ENCODE measurements at places on chromosomes 2 and 18.

DNA sequence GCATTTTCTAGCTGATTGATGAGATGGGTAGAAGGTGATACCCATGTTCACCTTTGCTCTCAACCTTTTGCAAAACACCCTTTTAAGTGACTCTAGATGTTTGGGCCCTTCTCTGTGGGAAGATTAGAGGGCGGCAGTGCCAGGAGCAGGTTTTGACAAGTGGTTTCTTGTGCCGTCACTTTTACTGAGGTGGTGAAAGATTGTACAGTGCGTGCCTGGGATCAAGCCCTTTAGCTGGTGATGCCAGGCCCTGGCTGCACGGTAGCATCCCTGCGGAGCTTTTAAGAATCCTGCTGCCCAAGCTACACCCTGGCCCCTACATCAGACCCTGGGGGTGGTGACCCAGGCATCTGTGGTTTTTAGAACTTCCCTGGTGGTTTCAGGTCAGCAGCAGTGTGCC, 29.1 kb downstream of the MTCL1 start:
- no peak for DNase-seq

GRCh38 chr2:5539282-5540165, 152.7 kb upstream of the SOX11 start:
- DNase-seq = no peak

- no peak for DNase-seq
Observed at GRCh38 chr2:111679202-111679601, 204.8 kb downstream of the ANAPC1 start.

GRCh38 chr2:47073641-47074040, 81.5 kb downstream of the STPG4 start:
- DNase-seq = no peak

GRCh38 chr2:18824915-18825314, 235.5 kb upstream of the NT5C1B start:
- DNase-seq = no peak

GRCh38 chr2:25129901-25130520, 38.4 kb downstream of the POMC start:
- no peak for DNase-seq

- no peak for DNase-seq
Observed at GRCh38 chr2:180728928-180729559, 251.4 kb upstream of the UBE2E3 start.

DNA sequence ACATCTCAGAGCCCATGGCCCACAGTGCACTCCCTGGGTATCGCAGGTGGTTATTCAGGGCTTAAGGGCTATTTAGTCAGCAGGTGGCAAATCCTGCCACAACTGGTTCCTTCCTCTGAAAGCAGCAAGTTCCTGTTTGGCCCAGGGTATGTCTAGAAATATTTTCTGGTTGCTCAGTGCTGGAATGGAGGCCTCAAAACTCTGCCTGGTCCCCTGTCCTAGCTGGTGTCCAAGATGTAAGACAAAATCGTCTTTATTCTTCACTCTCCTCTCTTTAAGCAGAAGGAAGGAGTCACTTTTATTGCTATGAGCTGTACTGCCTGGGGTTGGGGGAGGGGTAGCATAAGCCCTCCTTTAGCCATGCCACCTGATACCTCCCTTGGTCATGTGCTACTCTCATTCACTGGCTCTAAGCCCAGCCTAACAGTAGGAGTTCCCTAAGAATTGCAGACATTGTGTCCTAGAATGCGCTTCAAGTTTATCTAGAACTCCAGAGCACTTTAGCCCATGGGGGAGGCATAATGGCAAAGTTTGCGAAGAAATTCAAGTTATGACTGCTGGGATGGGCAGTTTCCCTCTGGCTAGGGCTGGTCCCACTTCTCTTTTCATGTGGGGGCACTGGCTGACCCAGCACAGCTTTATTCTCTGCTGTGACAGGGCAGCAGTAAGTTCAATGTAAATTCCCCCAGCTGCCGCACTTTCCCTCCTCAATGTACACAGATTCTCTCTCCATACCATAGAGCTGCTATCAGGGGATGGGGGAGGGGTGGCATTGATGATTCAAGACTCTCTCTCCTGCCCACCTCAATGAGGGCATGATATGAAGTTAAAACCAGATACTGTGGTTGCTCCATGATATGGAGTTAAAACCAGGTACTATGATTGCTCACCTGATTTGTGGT, 27.1 kb upstream of the CWC22 start:
- no peak for DNase-seq

GRCh38 chr18:45657357-45658335, 42.4 kb downstream of the SLC14A2 start:
- DNase-seq = no peak

GRCh38 chr2:224038830-224039079, 331 bp downstream of the SERPINE2 start:
- DNase-seq = no peak

DNA sequence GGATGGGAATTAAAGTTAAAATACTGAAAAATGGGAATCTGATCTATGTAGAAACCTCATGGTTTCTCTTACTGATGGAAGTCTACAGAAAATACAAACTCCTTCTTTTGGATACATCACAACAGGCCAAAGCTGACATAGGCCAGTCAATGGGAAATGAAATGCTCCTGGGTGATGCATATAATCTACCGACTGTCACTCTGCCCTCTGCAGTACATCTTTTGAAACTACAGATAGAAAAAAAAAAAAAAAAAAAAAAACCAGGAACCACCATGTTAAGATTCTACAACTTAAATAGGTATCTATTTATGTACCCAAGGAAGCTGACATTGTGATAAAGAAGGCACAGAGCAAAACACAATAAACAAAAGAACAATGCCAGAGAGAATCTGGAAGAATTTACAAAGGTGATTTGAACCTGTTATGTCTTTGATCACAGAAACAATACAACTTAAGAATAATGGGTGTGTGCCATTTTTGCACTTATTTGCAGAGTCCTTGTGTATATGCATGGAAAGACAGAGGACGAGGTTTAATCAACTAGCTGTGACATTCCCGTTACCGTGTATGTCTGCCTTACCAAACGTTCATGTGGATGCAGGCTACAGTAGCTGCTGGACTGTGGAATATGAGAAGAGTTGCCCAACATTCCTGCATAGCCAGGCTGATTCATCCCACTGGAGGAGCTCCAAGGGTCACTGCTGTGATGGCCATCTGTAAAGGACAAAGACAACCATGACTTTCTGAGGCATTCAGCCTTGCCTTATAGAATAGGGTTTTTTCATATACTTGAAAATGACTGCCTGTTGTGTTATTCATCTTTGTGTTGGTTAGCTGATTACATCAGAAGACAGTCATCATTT, 312.7 kb downstream of the TCF4 start:
- peak; percentile 87 for DNase-seq

DNA sequence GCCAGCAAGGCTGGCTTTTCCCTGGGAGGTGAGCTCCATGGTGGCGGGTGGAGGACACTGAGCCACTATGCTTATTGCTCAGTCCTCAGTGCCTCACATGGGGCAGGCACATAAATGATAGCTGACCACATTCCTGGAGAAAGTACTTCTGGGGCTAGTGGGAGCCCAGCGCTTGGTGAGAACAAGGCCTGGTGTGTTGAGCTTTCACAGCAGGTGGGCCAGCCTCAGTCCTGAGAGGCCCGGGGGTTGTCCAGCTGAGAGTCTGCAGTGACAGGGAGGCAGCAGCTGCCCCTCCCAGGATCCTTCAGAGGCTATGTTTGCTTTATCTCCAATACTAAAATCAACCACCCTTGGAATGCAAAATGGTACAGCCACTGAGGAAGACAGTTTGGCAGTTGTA, 217.7 kb downstream of the ZBTB7C start:
- DNase-seq = no peak

DNA sequence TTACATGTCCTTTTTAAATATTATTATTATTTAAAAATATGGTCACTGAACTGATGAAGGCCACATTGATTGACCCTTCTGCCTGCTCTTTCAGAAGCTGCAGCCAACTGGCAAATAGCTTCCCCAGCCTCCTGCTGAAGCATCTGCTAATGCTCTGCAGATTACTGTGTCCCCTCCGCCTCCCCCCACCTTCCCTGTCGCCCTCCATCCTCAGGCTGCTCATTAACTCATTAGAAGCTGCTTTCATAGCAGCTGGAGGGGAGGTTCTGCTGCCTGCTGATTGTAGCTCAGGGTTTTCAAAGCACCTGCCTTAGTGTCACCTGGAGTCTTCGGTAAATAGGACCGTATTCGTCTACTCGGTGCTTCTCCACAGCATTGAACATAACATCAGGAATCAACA, 24.8 kb upstream of the LMAN1 start:
- no peak for DNase-seq

GRCh38 chr2:209525331-209525730, 101.5 kb downstream of the MAP2 start:
- DNase-seq = no peak

GRCh38 chr2:9392898-9393765, 30.2 kb downstream of the ITGB1BP1 start:
- DNase-seq = peak; percentile 35

- peak; percentile 22 for DNase-seq
Observed at GRCh38 chr2:208072250-208072892, 47.0 kb upstream of the PLEKHM3 start.

DNA sequence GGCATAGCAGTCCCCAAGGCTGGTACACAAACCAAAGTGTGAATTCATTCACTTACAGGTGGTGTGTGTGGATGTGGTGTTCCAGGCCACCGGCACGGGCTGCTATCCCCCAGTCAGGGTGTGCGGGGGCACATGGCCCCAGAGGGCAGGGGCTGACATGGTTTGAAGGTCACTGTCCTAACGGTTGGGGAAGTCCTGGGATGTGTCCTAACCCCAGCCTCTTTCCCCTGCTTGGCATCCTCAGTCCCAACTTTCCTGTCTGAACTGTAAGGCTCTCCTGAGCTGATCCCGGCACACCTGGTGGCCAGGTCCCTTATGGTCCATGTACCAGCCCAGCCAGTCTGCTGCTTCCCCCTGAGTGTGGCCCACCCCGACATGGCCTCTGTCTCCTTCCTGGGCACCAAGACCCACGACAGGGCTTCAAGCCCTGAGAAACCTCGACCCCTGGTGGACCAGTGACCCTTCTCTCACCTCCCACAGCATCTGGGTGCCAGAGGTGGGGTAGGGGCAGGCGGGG, 2.4 kb upstream of the TMEM185B start:
- no peak for DNase-seq

DNA sequence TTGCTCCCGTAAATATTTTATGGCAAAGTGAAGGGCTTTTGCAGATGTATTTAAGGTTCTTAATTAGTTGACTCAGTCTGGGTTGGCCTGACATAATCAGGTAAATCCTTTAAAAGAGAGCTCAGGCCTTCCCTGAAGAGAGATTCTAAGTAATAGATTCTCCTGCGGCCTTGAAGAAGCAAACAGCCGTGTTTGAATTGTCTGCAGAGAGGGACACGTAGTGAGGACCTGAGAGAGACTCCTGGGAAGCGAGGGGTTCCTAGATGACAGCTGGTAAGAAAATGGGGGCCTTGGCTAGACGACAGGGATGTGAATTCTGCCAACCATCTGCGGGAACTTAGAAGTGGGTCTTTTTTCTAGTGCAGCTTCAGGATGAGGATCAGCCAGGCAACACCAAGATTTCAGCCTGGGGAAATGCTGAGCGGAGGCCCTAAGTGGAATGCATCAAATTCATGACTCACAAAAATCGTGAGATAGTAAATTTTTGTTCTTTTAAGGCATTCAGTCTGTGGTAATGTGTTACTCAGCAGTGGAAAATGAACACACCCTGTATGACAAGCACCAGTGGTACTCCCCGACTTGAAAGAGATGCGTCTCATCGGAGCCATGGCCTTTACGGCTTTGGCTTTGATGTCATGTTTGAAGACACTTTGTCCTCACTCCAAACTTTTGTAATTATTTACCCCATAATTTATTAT, 62.1 kb upstream of the SMIM21 start:
- no peak for DNase-seq

DNA sequence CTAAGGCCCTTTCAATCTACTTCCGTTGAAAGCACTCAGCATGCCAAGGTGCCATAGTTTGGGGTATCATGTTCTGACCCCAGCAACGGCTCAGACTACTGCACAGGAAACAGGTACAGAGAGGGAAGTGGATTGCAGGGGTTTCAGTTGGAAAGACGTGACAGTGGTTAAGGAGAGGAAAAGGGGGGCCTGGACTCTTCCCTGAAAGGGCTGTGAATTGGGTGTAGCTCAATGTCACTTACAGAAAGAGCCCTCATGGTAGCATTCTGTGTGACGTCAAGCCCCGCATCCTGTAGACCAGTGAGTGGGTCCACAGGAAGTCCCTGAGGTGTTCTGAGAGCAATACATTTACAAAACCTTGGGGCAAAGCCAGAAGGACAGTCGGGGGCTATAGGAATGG, 121.5 kb upstream of the GYPC start:
- no peak for DNase-seq

GRCh38 chr2:95058989-95059641, 33.6 kb downstream of the MAL start:
- DNase-seq = no peak

DNA sequence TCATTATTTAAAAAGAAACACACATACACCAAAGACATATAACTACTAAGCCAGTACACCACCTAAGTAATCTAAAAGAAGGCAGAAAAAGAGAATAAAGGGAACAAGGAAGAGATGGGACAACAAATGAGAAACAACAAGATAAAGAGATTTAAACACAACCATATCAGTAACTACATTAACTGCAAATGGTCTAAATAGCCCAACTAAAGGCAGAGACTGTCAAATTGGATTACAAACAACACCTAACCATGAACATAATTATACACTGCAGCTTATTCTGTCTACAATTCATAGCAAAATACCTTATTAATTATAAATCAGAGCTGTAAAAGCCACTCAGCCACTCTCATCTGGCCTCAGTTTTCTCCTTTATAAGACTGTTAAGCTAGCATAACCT, 15.0 kb downstream of the PPP4R1 start:
- DNase-seq = no peak

GRCh38 chr2:178363252-178363651, 87.7 kb downstream of the PRKRA start:
- peak; percentile 75 for DNase-seq

- no peak for DNase-seq
Observed at GRCh38 chr2:145752091-145752806, 1232.3 kb upstream of the ZEB2 start.

GRCh38 chr2:162327134-162327769, 8.8 kb upstream of the IFIH1 start:
- no peak for DNase-seq

GRCh38 chr18:11762429-11762828, 73.4 kb downstream of the GNAL start:
- no peak for DNase-seq

DNA sequence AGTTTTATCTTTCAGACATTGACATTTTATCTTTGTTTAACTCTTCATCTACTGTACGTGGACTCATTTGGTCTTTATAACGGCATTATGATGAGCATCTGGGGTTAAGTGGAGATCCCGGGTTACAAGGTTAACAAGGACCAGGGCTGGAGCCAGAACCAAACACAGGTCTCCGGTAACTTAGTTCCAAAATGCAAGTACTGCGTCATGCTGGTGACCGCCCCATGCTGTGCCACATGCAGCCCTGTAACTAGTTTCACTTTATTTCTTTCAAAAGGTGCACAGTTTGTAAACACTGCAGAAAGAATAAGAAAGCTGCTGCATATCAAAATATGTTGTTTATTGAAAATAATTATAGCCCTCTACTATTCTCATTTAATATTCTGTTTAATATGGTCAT, 3.1 kb downstream of the SLC5A7 start:
- no peak for DNase-seq

GRCh38 chr18:11570769-11571412, 38.5 kb upstream of the SLC35G4 start:
- DNase-seq = no peak

Data from psoas muscle (tissue), 8 donors.